Hepatic stellate cell (primary cell): ENCODE measurements at places on chromosomes 7 and 10.
A peak's percentile ranks its signal among the peaks of the same experiment; 100 is the strongest.

DNA sequence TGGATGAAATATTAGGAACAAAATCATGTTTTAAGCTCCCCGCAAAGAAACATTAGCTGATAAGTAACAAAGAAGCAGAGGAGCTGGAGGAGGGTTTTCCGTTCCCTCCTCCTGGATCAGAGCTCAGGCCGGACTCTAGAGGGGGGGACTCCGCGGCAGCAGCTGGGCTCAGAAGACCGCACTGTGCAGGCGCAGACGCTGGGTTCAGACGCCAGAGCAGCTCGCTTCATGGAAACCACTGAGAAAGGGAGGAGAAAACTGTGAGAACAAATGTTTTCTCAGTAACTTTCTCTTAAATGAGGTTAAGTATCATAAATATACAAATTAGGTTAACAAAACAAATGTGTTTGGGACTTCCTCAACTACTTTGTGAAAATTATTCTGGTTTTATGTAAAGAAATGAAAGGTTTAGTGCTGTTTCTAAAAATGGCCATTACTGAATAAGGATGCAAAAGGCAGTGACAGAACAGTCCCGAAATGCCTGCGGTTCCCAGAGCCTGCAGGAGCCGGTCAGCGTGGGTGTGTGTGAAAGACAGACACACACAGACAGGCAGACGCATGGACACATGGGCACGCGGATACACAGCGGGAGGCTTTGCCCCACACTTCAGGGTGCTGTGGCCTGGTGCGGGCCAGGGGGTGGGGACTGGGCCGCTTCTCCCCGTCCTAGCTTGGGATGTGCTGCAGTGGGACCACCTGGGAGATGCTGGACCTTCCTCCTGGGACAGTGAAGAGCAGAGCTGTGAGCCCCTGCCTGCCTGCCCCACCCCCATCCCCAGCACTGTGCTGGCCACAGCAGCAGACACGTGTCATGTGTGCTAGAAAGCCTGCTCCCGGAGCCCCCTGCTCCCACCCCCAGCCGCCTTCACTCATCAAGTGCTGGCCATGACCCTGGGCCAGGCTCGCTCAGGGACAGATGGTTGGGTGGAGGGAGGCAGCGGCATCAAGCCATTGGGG lies 20.3 kb upstream of the ADGRA1 start:
- peak; percentile 36 for DNase-seq

DNA sequence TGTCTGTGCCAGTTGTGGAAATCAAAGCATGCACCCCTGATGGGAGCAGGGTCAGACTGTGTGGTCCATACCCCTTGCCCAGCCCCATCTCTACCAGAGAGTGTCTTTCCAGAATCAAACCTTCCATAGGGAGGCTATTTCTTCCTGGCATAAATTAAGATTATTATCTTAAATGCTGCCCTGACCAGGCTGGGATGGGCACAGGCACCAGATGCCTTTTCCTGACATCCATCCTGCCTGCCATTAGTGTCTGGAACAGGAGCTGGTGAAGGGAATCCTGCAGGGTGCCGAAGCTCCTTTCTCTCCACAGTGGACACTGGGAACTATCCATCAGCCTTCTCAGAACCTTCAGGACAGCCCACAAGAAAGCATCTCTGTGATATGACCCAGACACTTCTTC lies 296.3 kb downstream of the GRID1 start:
- DNase-seq = no peak

DNA sequence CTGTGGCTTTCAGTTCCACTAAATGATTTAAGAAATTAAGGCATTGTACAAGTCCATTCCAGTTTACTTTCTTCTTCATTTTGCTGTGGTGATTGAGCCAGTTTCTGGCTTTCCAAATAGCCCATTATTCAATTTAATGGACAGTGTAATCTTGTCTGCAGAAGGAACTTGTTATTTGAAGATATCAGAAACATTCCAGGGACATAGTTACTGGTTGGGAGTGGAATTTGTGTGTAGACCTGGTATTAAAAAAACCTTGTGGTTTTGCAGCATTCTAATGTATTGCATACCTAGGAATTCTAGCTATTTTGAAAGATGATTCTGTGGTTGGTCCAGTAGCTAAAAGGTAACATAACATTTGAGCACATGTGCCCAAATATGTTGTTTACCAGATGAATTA lies 72.2 kb downstream of the MCU start:
- DNase-seq = peak; percentile 21

GRCh38 chr10:100811752-100812750 lies 66.7 kb downstream of the PAX2 start:
- DNase-seq = no peak

DNA sequence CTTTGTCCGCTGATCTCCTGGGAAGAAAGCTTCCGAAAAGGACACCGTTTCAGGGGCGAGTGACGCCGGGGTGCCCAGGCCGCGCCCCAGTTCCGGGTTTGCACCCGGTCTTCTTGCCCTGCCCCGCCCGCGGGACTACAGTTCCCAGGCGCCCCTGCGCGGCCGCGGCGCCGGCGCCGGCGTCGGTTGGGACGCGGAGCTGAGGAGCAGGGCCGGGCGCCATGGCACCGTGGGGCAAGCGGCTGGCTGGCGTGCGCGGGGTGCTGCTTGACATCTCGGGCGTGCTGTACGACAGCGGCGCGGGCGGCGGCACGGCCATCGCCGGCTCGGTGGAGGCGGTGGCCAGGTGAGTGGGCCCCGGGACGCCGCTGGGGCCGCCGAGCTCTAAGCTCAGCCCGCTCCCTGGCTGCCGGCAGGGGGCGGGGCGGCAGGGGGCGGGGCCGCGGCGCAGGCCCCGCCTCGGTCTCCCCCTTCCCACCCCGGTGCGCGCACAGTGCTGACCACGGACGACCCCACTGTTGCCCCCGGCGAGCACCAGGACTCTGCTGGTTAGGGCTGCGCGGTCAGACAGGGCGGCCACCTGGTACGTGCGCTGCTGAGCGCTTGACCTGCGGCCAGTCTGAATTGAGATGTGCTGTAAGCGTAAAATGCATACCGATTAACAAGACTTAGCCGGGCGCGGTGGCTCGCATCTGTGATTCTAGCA lies at the start of gene LHPP:
LHPP (plus strand) TSS at position 182 of the 706 bp plus-strand sequence; CDS start at position 222, 40 bp downstream.
- DNase-seq = peak; percentile 94

- no peak for DNase-seq
Measured at GRCh38 chr7:37414352-37414983, 34.2 kb downstream of the ELMO1 start.

- DNase-seq = peak; percentile 84
Measured at GRCh38 chr10:93458821-93459257, 23.3 kb downstream of the MYOF start.

- DNase-seq = peak; percentile 5
Measured at GRCh38 chr10:68981074-68981473, 7.5 kb upstream of the KIFBP start.

- DNase-seq = no peak
Measured at GRCh38 chr7:70032649-70033048, 434.4 kb downstream of the AUTS2 start.

DNA sequence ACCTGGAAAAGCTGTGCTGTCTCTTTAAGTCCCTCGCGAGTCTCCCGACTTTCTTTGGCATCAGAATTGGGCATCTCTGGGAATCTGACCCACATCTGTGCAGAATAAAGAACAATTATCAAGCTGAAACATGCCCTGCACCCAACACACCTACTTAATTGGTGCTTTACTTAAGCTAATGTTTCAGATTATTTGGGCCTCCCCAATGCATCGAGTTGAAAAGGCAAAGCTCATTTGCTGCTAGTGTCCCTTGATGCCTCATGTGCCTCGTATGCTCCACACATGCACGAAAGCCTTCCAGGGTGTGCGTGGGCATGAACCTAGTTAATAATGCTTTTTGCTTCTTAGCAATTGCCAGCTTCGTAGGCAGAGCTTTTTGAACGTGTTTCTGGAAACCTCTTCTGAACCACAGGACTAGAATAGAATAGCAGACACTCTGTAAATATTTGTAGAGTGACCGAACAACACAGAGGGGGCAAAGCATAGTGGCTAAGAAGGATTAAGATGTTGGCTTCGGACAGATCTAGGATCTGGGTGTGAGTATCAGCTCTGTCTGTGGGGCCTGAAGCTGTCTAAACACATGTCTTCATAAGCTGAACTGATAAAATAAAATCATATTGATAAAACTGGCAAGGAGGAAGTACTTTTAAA lies 26.7 kb upstream of the FGFR2 start:
- no peak for DNase-seq

- DNase-seq = no peak
Measured at GRCh38 chr7:73597978-73598782, 19.8 kb upstream of the TBL2 start.

GRCh38 chr10:111367531-111367930 lies 290.7 kb downstream of the ADRA2A start:
- no peak for DNase-seq

DNA sequence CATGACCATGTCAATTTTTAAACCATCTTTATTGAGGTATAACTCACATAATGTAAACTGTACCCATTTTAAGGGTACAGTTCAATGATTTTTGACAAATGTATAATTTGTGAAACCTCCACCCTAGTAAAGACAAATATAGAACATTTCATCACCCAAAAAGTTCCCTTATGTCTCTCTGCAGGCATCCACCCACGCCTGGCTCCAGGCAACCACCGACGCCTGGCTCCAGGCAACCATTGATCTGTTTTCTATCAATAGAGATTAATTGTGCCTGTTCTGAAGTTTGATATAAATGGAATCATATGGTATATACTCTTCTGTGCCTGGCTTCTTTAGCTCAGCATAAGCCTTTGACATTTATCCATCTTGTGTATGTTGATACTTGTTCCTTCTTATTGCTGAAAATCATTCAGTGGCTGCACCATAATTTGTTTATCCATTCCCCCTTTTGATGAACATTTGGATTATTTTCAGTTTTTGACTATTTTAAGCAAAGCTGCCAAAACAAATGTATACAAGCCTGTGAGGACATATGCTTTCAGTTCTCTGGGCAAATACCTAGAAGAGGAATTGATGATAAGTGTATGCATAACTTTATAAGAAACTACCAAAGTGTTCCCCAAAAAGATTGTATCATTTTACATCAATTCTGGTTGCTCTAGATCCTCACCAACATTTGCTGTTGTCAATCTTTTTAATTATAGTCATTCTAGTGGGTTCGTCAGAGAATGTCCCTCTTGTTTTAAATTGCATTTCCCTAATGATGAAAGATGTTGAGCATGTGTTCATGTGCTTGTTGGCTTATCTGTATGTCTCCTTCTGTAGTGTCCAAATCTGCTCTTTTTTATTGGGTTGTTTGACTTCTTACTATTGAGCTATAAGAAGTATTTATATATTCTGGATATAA lies 55.7 kb upstream of the HECTD2 start:
- no peak for DNase-seq

- no peak for DNase-seq
Measured at GRCh38 chr7:134831862-134832261, 52.4 kb downstream of the CALD1 start.

GRCh38 chr7:116618338-116619128 lies 53.5 kb upstream of the MET start:
- DNase-seq = no peak

- no peak for DNase-seq
Measured at GRCh38 chr10:51501396-51501795, 198.0 kb downstream of the CSTF2T start.

- no peak for DNase-seq
Measured at GRCh38 chr7:98800996-98801395, 68.8 kb downstream of the TMEM130 start.

- DNase-seq = no peak
Measured at GRCh38 chr10:4586776-4587175, 239.2 kb upstream of the AKR1E2 start.

DNA sequence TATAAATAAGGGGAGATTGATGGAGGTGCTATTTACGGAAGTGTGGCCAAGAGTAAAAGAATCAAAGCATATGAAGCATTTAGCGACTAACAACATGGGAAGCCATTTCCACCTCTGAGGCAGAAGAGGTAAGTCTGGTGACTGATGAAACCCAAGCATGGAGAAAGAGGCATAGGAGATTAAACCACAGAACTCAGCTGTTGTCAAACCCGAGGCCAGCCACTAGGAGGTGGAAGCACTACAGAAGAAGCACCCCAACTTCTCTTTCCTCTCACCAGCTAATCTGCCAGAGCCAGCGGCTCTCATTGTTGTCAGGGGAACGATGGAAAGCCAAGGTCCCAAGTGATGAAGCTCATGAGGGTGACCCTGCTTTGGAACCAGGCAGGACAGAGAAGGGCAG lies 19.6 kb upstream of the CNTNAP2 start:
- DNase-seq = no peak

DNA sequence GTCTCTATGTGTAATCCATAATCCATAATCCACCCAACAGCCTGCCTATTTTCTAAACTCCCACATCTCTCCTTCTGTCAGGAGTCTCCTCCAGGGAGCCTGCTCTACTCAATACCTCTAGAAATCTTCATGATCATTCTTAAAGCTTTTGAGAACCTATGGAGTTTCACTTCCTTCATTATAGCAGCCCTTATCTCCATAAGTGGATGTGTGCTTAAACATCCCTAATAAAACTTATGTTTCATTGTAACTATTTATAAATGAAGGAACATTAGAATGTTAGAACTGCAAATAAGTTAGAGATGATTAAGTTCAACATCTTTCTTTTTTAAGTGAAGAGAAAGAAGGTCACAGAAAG lies 8.5 kb downstream of the CPED1 start:
- no peak for DNase-seq

DNA sequence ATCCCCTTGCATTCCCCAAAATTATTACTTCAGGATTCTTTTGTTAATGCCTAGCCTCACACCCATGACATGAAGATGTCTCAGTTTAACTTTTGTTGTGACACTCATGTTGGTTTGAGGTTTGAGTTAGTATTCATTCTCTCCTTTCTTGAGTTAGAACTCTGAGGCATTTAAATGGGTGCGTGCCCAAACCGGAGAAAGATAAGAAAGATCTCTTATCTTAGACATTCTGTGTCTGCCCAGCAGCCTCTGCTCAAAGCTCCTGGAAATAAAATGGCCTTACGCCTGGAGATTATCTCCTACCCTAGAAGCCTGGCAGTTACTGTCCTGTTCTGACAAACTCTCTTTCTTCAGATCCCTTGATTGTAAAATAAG lies 26.3 kb downstream of the WBP1L start:
- DNase-seq = no peak

GRCh38 chr7:129779602-129780256 lies 168.2 kb downstream of the NRF1 start:
- DNase-seq = no peak

- peak; percentile 100 for DNase-seq
Measured at GRCh38 chr7:100585511-100586265, at the start of gene LRCH4. Gene LRCH4 (minus strand): TSS chr7:100586129. CDS start chr7:100586100, 29 bp downstream.

- no peak for DNase-seq
Measured at GRCh38 chr7:96773483-96773882, 63.8 kb upstream of the SEM1 start.

DNA sequence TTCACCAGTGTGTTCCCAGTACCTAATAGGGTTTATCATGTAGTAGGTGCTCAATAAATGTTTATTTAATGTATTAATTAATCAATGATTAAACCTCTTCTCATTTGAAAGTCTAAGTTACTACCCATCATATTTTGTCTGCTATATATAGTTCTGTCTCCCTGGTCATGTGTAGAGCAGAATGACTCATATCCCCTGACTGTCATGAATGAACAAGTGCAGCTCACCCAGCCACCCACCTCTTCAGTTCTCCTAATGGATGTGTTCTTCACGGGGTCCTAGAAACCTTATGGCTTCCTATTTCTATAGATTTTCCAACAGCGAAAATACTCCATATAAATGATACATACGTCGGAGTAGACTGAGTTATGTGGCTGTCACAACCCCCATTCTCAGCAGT lies 64.5 kb downstream of the HIF1AN start:
- DNase-seq = no peak

- peak; percentile 42 for DNase-seq
Measured at GRCh38 chr10:47406870-47407691, 23.0 kb upstream of the ZNF488 start.

- no peak for DNase-seq
Measured at GRCh38 chr10:124722798-124723783, 21.1 kb downstream of the FAM53B start.
